Upper lobe of right lung (tissue), 1 donor: ENCODE measurements at places on chromosomes 5 and 9. TPM values are rescaled to one million over a fixed set of nuclear protein-coding genes. Genes with fewer than 3 reads are reported as not detected.

SPINK13 gene
- not detected for total RNA-seq

DOCK8 gene
- 83.4 TPM for total RNA-seq

NDUFS6 gene
- total RNA-seq = 23.5 TPM

SLC34A1 gene
- not detected for total RNA-seq

SPATA31E1 gene
- total RNA-seq = not detected

DNA sequence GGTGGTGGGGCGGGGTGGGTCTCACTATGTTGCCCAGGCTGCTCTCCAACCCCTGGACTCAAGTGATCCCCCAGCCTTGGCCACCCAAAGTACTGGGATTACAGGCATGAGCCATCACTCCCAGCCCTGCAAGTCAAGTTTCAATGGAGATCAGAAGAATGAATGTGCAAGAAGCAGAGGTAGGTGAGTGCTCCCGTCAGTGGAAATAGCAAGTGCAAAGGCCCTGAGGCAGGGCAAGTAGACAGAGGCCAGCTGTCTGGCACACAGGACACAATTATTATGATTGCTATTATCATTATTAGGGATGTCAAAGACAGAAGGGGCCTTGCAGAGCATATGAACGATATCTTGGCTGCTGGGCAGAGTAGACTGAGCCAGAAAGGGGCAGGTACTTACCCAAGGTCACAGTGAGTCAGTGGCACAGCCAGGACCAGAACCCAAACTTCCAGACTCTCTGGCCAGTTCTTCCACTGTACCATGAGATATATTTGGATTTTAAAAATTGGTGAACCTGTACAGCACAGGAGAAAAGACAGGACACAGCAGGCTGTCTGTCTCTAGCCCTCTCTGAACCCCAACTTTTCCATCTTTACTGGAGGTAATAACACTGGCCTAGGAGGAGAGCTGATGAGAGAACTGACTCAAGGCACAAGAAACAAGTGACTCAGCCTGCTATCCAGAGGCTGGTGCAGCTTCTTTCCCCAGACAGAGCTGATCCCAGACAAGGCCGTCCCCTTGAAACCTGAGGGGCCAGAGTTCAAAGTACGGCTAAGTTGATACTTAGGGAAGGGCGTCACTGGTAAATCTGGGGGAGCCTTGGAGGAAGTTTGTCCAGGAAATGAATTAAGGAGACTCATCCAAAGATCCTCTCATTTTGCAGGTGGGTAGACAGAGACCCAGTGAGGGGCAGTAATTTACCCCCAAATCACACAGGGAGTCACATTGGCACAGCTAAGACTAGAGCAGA, 1.4 kb downstream of the HDHD3 start:
- no peaks in the 10 kb centered on the region for H3K4me1 ChIP-seq
- peak overlapping the region; percentile 69 for H3K4me3 ChIP-seq
- H3K27me3 ChIP-seq = no peaks in the 10 kb centered on the region
- no peaks in the 10 kb centered on the region for H3K36me3 ChIP-seq
- peak; percentile 25 for DNase-seq

GRCh38 chr5:92421942-92422341, 1038.8 kb upstream of the ARRDC3 start:
- H3K4me1 ChIP-seq = no peaks in the 10 kb centered on the region
- H3K27me3 ChIP-seq = no peaks in the 10 kb centered on the region
- H3K27ac ChIP-seq = no peak overlapping the region
- no peaks in the 10 kb centered on the region for H3K36me3 ChIP-seq

DNA sequence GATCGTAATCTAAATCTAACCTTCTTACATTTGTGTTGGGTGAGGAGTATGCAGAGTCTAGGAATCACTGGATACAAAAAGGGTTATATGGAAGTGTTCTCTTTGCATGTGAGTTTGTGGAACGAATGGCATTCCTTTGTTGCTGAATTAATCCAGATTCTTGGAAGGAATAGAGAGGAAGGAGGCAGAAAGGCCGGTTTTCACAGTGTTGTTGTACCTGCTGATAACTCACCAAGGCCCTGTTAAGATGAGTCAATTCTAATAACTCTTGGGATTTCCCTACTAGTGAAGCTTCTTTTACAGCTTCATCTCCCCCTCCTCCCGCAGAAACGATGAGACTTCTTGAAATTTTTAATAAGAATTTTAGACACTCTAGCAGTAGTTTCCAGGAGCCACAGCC, 84.0 kb downstream of the ZSWIM6 start:
- no peak for DNase-seq
- H3K27ac ChIP-seq = no peak overlapping the region
- no peaks in the 10 kb centered on the region for H3K4me1 ChIP-seq
- H3K27me3 ChIP-seq = no peaks in the 10 kb centered on the region
- no peaks in the 10 kb centered on the region for H3K36me3 ChIP-seq

- no peaks in the 10 kb centered on the region for H3K27me3 ChIP-seq
- no peak overlapping the region for H3K27ac ChIP-seq
- no peaks in the 10 kb centered on the region for H3K36me3 ChIP-seq
- H3K4me1 ChIP-seq = no peaks in the 10 kb centered on the region
Observed at GRCh38 chr9:86614871-86615849, 260.9 kb upstream of the TUT7 start.

GRCh38 chr5:42436051-42436450, 12.8 kb downstream of the GHR start:
- H3K4me1 ChIP-seq = no peaks in the 10 kb centered on the region
- DNase-seq = no peak
- H3K36me3 ChIP-seq = no peaks in the 10 kb centered on the region
- H3K27ac ChIP-seq = no peak overlapping the region

GRCh38 chr5:18394443-18394804, 760.2 kb downstream of the TAF11L14 start:
- DNase-seq = no peak
- H3K4me1 ChIP-seq = no peaks in the 10 kb centered on the region
- no peak overlapping the region for H3K4me3 ChIP-seq
- H3K27ac ChIP-seq = no peak overlapping the region
- H3K36me3 ChIP-seq = no peaks in the 10 kb centered on the region

GRCh38 chr5:180098991-180099732, 27.6 kb upstream of the RNF130 start:
- no peaks in the 10 kb centered on the region for H3K36me3 ChIP-seq
- H3K27me3 ChIP-seq = no peaks in the 10 kb centered on the region
- no peaks in the 10 kb centered on the region for H3K4me1 ChIP-seq

GRCh38 chr9:84922051-84922450, 252.5 kb downstream of the NTRK2 start:
- H3K4me1 ChIP-seq = peaks cover 5% of the 10 kb centered on the region
- DNase-seq = no peak
- H3K27ac ChIP-seq = no peak overlapping the region
- H3K4me3 ChIP-seq = no peak overlapping the region
- no peaks in the 10 kb centered on the region for H3K27me3 ChIP-seq

DNA sequence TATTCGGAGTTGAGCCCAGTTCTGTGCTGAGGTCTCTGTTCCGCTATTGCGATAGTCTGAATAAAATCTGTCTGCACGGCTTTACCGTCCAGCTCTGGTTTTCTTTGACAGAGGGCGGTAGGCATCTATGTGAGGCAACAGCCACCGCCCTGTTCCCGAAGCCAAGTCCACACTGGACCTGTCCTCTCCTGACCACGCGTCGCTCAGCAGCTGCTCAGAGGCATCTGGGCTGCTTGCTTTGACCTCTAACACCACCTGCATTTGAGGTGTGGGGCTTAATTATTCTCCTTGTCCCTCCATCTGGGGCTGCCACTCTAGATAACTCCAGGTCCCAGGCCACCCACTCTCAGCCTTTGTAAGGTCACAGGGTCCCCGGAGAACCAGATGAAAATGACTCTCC, 168.4 kb upstream of the SMIM23 start:
- DNase-seq = no peak
- no peak overlapping the region for H3K27ac ChIP-seq
- H3K4me3 ChIP-seq = no peak overlapping the region

GRCh38 chr5:27705661-27706060, 667.3 kb upstream of the CDH9 start:
- H3K36me3 ChIP-seq = no peaks in the 10 kb centered on the region
- no peak overlapping the region for H3K27ac ChIP-seq
- no peak for DNase-seq
- no peaks in the 10 kb centered on the region for H3K27me3 ChIP-seq
- no peaks in the 10 kb centered on the region for H3K4me1 ChIP-seq

GRCh38 chr5:147509710-147510651, at the start of gene DPYSL3:
DPYSL3 (minus strand) TSS chr5:147510068; CDS start chr5:147509858, 210 bp downstream.
- no peaks in the 10 kb centered on the region for H3K36me3 ChIP-seq
- peak within 1 kb of the TSS; percentile 60 for H3K4me3 ChIP-seq
- DNase-seq = peak; percentile 78
- H3K27me3 ChIP-seq = peaks cover 5% of the 10 kb centered on the region

- DNase-seq = no peak
- peak overlapping the region; percentile 62 for H3K27ac ChIP-seq
- H3K4me3 ChIP-seq = no peak overlapping the region
Observed at GRCh38 chr5:160356550-160357347, 13.7 kb downstream of the C1QTNF2 start.

DNA sequence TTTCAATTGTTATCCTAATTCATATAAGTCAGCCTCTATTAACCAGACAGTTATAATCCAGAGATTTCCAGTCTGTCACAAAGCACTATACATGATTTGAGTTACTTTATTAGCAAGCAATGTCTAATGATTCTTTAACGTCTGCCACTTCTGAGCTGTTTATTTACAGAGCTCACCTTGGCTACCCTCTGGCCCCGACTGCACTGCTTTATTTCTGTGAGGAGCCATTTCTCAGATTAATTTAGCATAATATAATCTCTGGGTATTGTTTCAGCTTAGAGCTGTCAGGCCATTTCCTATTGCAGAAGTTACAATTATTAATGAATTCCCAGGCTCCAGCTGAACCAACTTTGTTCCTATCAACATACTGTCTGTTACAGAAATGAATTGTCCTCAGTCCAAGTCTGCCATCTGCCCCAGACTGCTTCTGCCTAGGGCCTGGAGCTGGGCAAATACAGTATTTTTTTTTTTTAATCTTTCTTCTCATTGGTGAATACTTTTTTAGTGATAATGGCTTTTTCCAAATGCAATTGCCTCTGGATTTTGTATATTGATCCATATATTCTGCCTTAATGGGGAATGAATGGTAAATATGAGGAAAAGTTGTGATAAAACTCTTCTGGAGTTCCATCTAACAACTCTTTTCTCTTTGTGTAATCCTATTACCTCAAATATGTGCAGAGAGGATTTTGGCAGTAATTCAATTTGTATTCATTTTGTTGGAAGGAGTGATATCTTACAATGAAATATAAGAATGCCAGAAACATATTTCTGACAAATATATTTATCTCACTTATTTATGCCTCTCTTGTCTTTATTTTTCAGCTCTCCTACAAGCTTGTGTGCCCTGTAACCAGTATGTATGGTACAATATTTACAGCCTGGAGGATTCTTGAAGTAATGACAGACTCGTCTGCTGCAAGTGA, 104.7 kb downstream of the FOCAD start:
- H3K27ac ChIP-seq = no peak overlapping the region
- H3K4me3 ChIP-seq = no peak overlapping the region
- no peak for DNase-seq
- no peaks in the 10 kb centered on the region for H3K4me1 ChIP-seq

GRCh38 chr5:17860660-17861315, 226.5 kb downstream of the TAF11L14 start:
- H3K27ac ChIP-seq = no peak overlapping the region
- no peak for DNase-seq

GRCh38 chr5:54363669-54364068, 53.3 kb upstream of the ARL15 start:
- no peaks in the 10 kb centered on the region for H3K36me3 ChIP-seq
- H3K27ac ChIP-seq = no peak overlapping the region
- H3K4me3 ChIP-seq = no peak overlapping the region
- H3K27me3 ChIP-seq = no peaks in the 10 kb centered on the region

DNA sequence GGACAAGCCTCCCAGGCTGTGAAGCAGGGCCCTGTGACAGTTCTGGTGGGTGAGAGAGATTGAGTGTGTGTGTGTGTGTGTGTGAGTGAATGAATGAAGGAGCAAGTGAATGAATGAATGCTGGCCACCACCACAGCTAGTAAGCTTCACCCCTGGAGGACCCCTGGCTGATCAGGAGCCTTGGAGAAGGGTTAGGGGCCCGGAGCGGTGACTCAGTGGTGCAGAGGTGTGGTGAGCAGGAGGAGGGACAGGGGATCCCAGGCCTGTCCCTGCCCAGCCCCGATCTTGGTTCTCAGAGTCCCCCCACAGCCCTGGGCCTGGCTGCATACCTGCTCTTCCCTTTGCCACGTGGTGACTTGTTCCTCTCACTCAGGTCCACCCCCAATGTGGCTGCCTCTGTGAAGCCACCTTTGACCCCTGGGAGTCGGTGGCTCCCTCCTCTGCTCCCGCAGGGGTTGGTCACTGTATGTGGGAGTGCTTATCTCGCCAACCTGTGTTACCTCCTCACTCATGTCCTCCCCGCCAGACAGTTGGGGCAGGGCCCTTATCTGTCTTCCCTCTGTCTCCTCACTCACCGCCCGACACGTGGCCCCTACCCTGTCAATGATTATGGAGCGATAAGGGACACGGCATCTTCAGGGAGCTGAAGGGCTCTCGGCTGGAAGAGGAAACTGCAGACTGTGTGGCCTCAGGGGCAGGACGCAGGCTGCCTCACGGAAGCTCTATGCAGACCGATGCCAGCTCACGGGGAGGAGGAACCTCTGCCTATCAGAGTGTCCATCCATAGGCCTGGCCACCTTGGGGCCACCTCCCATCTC, 99.9 kb upstream of the PITX1 start:
- H3K4me3 ChIP-seq = no peak overlapping the region
- no peaks in the 10 kb centered on the region for H3K36me3 ChIP-seq
- no peaks in the 10 kb centered on the region for H3K27me3 ChIP-seq
- DNase-seq = no peak
- no peak overlapping the region for H3K27ac ChIP-seq
- peaks cover 4% of the 10 kb centered on the region for H3K4me1 ChIP-seq

DNA sequence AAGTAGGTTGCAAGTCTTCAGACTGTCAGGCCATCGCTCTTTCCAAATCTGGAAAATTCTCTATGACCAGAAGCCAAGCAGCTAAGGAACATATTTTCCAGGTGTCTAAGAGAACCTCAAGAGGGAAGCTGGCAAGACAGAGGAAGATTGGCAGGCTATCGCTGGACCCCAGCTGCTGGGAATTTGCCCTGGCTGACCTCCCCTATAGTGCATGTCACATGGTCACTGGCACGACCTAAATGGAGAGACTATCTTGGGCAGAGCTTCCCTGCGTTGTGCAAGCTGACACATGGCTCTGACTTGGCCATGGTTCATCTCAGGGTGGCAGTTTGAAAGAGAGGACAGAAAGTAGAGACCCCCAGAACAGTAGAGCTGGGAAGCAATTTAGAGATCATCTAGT, 104.9 kb upstream of the ZNF618 start:
- H3K27ac ChIP-seq = no peak overlapping the region
- H3K4me1 ChIP-seq = no peaks in the 10 kb centered on the region
- DNase-seq = no peak
- H3K4me3 ChIP-seq = no peak overlapping the region

GRCh38 chr9:133449760-133450159, 10.0 kb upstream of the CACFD1 start:
- H3K4me1 ChIP-seq = no peaks in the 10 kb centered on the region
- H3K4me3 ChIP-seq = no peak overlapping the region
- no peaks in the 10 kb centered on the region for H3K36me3 ChIP-seq
- H3K27me3 ChIP-seq = no peaks in the 10 kb centered on the region
- peak; percentile 79 for DNase-seq
